ENCODE measurements at places on chromosomes 1 and 21.

DNA sequence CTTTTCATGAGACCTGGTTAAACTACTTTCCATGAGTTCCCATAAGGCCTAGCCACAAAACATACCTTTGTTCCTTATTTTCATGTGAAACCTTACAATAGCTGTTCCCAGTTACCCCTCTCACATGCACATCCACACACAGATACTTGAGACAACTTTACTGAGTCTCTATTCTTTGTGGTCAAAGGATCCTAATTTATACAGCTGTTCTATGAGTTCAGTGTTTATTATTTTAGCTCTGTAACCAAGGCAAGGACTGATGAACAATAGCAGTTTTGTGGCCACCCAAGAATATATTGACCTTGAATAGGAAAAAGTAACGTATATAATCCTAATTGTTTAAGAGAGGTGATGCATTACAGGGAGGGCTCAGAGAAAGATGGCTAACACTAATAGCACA, 160.5 kb upstream of the CACYBP start:
- no peak for DNase-seq

- no peak for DNase-seq
These were observed 2.7 kb upstream of the RUNX3 start for GRCh38 chr1:24932725-24933294.

- no peak for DNase-seq
These were observed 5.3 kb upstream of the LRRC8C start for GRCh38 chr1:89627596-89627962.

DNA sequence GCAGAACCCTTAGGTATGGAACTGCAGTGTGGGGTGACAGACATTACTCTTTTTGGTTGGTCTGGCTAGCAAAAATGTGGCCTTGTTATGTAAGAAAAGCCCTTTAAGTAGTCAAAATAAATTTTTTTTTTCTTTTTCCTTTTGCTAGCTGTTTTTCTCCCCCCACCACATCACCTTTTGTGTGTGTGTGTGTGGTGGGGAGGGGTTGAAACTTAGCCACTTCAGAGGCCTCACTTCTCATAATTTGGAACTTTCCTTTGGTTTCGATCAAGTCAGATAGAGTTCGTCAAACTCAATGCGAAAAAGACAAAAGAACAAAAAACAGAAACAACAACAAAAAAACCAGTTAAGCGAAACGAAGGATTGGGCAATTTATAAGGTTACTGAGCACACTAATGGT, 1.9 kb upstream of the PRMT2 start:
- no peak for DNase-seq

DNA sequence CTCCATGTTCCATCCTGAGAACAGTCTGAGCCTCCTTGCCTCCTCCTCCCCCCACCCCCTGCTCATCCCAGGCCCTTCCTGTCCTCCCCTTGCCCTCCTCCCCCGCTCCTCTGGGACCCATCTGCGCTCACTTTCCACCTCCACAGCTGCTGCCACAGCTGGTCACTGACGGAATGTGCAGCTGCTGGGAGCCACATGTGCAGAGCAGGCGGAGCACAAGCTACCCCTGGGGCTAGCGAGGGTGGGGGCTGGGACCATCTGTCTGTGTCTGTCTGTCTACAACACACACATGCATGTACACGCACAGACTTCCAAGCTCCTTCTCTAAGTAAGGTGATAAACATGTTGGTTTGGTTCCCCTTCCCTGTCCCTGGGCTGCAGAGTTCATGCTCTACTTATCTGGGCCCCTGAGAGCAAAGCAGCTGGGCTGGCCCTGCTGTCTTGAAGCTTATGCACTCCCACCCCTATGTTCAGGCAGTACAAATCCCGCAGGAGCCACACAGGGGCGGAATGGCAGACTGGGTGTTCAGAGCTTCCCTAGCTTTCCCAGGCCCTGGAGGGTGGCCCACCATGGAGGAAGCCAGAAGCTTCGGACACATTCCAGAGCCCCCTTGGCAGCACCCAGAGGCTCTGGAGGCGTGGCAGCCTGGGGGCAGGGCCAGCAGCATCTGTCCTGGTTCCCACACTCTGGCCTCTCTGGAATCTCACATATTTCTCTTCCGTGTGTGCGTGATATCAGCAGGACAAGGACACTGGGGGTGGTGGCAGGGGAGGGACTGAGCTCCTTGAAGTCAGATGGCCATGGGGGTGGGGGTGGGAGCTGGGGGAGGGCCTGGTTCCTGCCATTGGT, 7.0 kb upstream of the HEYL start:
- no peak for DNase-seq

- no peak for DNase-seq
These were observed 29.5 kb downstream of the CD247 start for GRCh38 chr1:167488786-167489185.

DNA sequence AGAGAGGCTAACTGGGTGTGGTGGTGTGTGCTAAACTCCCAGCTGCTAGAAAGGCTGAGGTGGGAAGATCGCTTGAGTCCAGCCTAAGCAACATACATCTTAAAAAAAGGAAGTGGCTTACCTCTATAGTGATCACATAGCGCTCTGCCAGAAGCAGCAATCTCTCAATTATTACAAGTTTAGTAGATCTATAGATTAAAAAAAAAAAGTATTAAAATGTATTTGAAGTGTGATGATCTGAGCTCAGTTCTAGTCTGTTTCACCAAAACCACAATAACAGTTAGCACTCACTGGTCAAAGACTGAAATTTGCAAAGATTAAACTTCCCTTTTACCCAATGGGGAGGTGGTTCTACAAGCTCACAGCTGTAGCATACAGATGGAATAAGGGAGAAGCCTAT, 76.3 kb downstream of the USP24 start:
- DNase-seq = no peak

GRCh38 chr1:106675558-106675957, 380.9 kb upstream of the PRMT6 start:
- DNase-seq = no peak

- no peak for DNase-seq
These were observed 41.1 kb upstream of the MTR start for GRCh38 chr1:236753964-236754363.

GRCh38 chr1:109370712-109371340, 26.9 kb downstream of the SORT1 start:
- DNase-seq = no peak

- no peak for DNase-seq
These were observed 27.0 kb upstream of the SDHB start for GRCh38 chr1:17080880-17081279.

DNA sequence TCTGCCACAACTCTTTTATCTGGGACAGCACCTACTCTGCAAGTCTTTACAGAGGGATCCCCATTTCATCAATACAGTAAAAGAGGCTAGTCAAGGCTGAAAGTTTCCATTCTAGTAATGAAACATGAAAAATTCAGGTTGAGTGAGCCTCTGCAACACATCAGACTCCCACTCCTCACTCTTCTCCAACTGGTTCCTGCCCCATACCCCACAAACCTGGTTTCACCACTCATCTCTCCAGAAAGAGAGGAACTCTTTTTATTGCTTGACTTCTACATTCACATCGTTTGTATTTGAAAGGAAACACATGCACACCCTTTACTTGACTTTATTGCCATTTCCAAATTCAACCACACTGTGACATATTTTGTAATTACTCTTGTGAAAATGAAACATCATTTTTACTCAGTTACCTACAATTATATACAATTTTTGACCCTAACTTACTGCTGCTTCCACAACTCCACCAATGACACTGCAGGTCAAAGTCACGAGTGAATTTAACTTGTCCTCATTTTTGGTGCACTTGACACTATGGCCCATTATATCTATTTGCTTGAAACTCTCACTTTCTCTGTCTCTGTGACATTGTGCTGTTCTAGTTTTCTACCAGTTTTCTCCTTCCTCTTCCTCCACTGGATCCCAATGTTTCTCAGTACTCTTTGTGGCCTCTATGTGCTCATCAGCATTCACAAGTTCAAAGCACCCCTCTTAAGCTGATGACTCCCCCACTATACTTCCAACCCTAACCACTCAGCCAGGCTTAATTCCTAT, 8.0 kb downstream of the STX6 start:
- DNase-seq = no peak

- DNase-seq = no peak
These were observed 142.9 kb upstream of the KRTAP19-8 start for GRCh38 chr21:31181082-31181750.

DNA sequence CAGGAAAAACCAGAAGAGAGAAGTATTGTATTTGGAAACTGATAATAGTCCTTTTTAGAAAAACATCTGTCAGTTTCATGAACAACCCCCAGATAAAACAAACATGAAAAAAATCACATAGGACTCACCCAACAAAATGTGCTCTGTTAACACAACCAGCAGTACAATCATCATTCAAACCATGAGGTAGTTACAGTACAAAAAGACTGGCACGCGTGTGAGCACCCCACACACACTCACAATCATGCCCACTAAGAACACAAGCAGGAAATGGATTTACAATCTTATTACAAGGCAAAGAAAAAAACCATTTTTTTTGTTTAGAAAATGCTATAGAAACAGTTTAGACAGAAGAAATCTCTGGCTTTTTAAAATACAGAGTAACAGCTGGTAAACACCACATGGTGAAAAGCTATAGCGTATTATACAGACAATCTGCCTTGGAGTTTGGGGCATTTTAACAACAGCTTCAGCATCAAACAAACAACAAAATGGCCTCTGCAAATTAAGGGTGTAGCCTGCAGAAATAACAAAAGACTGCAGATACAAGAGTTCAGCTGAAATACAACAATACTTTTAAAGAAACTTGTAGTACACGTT, 180.0 kb downstream of the CDC7 start:
- no peak for DNase-seq

- no peak for DNase-seq
These were observed 3.9 kb upstream of the FLG start for GRCh38 chr1:152328801-152329391.

- no peak for DNase-seq
These were observed 26.6 kb upstream of the RGS13 start for GRCh38 chr1:192609110-192610079.

DNA sequence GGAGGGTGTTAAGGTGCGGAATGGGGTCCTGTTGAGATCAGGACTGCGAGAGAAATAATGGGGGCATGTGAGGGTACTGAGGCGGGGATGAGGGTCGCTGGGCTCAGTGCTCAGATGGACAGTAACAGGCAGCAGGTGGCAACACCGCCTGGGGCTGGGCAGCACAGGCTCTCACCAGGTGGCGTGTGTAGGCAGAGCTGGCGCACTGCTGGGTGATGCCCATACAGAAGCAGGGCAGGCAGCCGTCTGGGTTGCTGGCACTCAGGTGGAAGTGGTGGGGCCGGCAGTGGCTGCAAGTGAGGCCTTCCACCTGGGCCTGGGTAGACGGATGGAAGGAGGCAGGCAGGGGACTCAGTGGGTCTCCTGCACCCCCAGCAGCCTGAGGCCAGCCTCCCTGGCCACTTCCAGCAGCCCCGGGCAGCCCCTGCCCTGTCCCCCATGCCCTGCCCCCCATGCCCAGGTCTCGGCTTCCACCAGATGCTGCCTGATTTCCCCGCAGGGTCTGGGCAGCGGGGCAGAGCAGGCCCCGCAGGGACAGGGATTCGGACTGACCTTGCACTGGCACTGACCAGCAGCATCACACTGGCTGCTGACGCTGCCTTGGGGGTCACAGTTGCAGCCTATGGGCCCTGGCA, 60.5 kb downstream of the LDLRAD2 start:
- DNase-seq = no peak

DNA sequence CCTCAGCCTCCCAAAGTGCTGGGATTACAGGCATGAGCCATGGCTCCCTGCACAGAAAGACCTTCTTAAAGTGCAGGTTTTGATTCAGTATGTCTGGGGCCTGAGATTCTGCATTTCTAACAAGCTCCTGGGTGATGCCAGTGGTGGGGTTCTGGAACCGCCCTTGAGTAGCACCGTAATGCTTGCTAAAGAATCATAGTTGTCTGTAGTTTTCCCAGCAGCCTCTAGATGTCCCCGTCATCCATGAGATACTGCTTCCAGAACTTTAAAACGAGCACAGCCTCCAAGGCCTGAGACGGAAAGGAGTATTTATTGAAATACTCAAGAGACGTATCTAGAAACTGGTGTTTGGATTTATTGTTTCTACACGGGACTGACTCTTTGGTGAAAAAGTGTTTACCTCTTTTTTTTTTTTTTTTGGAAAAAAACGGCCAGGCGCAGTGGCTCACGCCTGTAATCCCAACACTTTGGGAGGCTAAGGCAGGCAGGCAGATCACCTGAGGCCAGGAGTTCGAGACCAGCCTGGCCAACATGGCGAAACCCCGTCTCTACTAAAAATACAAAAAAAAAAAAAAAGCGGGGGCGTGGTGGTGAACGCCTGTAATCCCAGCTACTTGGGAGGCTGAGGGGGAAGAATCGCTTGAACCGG, 2.6 kb upstream of the TOR3A start:
- no peak for DNase-seq

All from stimulated activated CD8-positive, alpha-beta memory T cell treated with anti-CD3 and anti-CD28 coated beads, Interleukin-15, amount 100 ng/mL, for 24 hours (primary cell).